NB4 (cell line): ENCODE measurements at places on chromosomes 5 and 9.
A peak's percentile ranks its signal among the peaks of the same experiment; 100 is the strongest.

DNA sequence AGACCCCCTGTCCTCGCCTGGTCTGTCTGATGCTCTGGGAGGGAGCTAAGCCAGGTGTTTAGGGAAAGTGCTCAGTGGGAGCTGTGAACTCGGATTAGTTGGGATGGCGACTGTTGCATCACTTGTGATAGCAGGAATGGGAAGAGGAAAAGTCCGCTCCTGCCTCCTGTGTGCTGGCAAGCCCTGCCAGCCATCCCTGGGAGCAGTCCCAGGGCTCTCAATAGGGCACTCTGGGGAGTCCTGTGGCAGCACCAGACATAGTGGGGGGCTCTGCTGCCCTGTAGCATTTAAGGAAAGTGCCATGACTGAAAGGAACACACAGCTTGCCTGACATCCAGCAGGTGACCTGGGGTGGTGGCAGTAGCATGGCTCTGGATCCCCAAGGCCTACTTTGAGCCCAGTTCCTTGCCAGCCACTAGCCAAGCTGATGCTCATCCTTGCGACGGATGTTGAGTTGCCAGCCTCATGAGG is 81.5 kb downstream of the AMBP start:
- DNase-seq: no peak

DNA sequence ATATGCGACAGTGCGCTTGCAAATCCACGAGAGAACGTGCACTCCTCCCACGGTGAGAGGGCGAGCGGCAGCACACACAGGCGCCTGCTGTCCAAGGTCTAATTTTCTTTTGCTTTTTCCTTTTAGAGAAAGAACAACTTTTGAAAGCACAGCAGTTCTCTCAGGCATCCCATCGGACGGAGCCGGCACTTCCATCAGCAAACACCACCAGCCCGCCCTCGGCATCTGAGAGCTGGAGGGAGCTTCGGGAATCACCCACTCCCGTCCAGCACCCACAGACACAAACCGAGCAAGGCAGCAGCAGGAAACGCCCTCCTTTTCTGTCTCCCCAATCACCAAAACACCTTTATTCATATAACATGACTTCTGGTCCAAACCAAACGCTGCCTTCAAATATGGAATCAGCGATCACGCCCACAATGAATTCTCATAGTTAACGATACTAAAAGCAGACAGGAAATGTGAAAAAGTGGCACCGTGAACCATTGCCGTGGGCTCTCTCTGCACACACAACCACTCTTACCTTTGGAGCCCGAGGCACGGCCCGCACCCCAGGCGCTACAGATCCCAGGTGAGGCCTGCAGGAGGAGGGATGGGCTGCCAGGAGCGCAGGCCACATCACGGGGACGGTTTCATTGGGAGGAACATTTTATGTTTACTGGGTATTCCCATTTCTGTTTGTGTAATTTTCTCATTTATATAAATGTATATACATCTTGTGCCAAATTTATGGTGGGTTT is 14.2 kb downstream of the LPCAT1 start:
- DNase-seq: no peak

GRCh38 chr9:70947086-70947485 is 174.3 kb downstream of the TRPM3 start:
- no peak for DNase-seq

DNA sequence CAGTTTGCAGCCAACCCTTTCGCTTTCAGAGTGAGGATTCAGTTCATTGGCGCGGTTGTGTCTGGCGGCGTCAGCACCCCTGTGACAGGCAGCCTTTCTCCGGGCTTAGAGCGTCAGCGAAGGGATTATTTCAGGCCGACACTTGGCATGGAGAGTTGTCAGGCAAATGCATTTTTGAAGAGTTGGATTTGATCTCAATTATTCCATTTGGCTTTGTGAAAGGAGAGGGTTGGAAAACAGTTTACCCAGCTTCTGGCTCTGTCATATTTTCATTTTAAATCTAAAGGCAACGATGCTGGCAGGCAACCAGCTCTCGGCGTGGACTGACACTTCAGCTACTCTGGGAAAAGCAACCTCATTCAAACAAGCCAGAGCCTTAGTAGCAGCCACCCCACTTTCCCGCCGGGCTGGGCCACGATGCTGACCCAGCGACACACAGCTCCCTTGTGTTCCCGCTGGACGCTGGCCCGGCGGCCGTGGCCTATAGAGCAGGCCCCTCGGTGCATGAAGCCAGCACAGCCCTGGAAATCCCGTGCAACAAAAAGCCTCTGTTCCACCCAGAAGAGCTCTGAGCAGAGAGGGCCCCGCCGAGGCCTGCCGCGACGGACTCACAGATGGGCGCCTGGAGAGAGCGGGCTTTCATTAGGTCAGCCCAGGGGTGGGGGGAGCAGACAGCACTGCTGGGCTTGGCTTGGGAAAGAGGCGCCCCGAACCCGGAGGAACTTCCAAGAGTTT is 28.9 kb upstream of the LPCAT1 start:
- no peak for DNase-seq

DNA sequence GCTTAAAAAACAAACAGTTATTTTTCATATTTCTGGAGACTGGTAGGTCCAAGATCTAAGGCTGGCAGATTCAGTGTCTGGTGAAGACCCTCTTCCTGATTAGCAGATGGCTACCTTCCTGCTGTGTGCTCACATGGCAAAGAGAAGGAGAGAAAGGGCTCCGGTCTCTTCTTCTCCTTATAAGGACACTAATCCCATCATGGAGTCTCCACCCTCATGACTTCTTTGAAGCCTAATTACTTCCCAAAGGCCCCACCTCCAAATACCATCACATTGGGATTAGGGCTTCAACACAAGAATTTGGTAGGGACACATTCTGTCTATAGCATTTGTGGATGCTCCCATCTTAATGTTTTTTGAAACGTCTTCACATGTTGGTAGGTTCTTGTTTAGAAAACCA is 391.1 kb downstream of the TMEM161B start:
- DNase-seq: no peak

DNA sequence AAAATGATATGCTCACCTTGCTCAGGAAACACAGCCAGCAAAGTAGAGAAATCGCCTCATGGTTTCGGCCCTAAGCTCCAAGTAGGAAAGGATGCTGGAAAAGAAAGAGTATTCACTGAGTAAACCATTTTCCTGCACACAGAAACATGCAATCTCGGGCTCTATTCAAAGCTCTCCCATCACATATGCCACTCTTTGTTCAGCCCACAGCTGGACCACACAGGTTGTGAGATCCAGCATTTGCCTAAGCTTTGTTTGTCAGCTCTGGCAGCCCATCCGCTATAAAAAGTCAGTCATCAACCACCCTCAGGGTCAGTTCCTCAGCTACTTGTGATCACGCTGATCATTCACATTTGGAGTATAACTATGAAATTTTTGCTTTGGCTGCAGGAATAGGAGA is 96.5 kb upstream of the SMARCA2 start:
- DNase-seq: no peak

DNA sequence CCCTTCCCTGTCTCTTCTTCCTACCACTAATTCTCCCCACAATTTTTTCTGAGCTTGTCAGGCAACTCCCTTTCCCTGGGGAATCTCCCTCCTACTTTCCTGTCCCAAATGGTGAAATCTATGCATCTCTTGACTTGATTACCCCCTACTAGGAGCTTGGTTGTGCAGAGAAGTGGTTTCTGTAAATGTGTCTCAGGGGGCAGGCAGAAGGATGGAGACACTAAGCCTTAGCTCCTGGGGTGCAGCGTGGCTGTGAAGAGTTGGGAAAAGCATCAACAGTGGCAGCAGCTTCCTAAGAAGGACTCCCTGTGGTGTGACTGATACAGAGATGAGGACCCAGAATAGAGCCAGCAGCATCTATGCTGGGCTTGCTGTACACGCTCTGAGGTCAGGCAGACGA is 62.3 kb downstream of the NRG2 start:
- DNase-seq: no peak

DNA sequence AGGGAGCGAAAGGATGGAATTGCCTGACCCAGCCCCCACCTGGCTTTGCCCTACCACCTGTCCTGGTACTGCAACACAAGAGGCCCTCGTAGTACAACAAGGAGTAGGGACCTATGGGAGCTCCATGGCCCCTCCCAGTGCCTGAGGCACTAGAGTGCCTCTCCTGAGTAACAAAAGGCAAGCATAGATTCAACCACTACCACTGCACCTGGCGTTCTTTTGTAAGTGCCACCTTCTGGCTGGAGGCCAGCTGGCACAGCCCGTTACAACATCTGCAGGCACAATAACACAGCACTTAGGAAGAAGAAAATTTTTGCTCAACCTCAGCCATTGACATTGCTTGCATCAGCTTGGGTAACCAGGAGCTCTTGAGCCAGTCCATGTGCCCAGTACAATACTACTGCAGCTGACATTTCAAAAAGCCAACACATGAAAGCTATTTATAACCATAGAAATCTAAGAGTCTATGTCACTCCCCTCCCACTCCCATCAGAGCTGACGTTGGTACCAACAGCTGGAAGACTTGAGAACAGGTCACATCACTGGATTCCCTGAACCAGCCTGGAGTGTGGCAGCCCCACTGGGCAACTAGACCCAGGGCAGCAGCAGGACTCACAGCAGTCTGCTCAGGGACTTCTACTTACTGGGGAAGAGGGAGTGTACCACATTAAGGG is 17.7 kb upstream of the FAM174A start:
- no peak for DNase-seq

DNA sequence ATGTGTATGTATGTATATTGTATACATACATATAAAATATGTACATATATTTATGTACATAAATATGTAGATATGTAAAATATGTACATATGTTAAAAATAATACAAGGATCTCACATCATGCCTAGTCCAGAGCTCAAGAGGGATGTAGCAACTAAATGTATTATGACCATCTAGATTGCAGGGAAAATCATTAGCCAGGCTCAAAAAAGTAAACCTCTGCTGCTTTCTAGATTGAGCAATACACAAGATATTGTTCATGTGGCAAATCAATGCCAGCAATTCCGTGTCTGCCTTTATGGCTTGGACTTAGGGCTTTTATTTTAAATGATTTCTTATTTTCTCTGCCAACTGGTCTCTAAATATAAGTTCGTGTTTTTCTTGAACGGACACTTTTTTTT is 65.2 kb downstream of the RAI14 start:
- DNase-seq: no peak

DNA sequence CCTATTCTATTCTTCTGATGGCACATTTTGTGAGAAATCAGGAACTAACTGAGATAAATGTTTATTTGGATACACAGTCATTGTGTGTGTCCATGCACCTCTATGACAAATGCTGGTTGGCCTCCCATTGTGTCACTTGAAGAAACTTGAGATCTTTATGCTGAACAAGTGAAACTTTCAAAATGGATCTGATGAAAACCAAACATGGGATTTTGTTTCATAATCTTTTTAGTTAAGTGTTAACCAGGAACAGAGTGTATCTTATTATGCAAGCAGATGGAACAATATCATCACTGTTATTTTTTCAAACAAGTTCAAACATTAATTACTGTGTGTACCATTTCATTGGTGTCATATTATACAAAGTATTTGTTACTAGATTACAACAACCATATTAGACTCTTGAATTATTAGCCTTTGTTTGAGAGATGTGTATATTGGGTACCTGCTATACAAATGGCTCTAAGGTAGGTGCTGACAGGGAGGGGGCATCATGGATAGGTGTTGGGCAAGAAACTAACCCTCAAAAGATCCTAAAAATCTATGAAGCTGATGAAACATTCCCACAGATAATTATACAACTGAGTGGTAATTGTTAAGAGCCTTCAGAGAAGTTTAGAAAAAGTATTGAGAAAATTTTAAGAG is 159.8 kb downstream of the PALM2AKAP2 start:
- DNase-seq: no peak

DNA sequence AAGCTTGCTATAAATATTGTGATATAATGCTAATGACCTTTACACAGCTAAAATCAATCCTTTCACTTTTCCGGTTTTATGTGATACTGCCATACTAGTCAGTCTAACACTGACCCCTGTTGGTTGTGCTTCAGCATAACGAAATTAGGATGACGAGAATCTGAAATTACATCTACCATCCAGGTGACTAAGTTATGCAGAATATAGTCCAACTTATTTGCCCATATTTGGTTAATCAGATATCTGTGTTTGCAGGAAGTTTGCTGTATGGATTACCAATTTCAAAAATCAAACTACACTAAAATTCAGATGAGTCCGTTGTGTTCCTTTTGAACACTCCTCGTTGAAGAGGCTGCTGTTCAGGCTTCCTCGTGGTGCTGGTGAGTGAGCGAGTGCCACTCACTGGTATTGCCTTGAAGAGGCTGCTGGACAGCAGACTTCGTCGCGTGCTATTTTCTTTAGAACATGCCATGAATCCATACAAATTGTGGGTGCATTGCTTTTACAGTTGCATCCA is 32.5 kb downstream of the TENT4A start:
- DNase-seq: peak; percentile 66

DNA sequence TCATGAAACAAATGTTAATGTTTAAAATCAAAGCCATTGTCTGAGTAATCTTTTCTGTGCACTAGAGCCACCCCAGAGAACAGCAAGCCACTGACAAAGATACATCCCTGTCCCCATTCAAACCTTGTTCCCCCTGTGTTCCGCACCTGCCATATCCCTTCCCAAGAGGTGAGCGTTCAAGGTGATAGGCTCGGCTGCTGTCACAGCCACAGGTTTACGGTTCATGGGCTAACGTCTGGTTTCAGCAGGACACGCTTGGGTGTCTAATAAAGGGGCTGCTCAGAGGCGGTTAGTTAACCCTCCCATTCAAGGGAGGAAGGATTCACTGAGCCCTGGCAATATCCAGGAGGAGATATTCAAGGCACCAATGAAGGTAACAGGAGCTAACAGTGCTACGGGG is 24.5 kb upstream of the LAMC3 start:
- no peak for DNase-seq

DNA sequence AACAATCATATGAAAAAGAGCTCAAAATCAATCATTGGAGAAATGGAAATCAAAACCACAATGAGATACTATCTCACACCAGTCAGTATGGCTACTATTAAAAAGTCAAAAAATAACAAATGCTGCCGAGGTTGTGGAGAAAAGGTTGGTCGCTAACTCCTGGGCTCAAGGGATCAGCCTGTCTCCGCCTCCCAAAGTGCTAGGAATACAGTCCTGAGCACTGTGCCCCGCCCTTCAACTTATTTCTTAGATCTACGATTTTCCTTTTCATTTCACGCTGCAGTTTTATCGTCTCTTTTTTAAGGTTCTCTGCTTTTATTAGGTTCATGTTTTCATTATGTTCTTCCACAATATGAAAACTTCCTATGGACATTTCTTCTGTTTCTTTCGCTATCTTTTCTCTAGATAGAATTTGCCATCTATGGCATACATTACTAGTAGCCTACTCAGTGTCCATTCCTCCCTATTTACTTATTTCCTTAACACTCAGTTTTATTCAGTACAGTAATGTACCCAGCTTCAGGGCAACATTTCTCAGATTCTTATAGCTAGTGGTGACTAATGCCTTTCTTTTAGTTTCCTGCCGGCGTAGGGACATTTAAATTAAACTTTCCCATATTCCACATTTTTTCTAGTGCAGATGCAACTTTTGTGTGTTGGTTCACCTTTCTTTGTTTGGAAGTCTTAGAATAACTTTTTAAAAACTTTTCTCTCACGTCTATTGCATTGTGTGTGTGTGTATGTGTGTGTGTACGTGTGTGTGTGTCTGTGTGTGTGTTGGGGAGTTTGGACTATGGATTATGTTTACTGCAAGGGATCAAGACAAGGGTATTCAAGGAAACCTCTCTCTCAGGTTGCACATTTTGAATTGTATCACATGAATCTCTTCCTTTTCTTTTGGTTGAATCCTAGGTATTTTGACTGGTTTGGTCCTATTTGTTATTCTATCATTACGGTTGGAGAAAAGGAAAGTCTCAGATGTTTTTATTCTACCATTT is 21.6 kb upstream of the FBN2 start:
- DNase-seq: no peak

- DNase-seq: no peak
These were observed 238.9 kb downstream of the CACNA1B start for GRCh38 chr9:138116521-138116920.
